AG08396 (cell line): ENCODE measurements at places on chromosomes 16 and 17.
A peak's percentile ranks its signal among the peaks of the same experiment; 100 is the strongest.

DNA sequence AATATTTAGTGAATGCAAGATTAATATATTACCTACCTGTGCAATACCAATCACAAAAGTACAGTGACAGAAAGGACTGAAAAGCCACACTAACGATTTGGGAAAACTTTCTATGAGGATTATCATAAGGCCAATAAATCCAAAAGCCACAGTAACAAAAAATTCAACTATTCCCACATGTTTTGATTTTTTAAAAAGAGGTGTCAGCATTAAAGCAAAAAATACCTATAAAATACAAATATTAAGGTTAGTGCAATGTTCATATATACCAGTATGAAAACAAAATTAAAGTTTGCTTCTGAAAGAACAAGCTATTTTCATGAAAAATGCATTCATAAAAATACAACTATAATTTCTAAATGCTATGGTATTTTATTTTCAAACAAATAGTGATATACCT is 24.3 kb downstream of the ABCA5 start:
- DNase-seq: no peak

DNA sequence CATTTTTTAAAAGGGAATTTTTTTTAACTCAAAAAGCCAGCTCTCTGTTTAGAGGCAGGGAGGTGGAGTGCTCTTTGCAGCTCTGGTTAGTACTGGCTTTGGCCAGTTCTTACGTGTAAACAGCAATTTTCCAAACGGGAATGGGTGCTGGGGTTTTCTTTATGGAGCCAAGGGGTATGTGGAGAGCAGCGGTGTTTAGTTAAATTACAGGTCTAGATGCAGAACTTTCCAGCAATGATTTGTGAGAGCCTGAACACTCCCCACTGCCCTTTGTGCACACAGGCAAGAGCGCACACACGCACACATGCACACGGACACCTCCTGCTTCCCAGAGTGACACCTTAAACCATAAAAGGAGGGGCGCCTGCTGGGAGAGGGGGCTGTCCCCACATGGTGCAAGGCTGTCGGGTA is 140.2 kb downstream of the MSI2 start:
- DNase-seq: no peak

DNA sequence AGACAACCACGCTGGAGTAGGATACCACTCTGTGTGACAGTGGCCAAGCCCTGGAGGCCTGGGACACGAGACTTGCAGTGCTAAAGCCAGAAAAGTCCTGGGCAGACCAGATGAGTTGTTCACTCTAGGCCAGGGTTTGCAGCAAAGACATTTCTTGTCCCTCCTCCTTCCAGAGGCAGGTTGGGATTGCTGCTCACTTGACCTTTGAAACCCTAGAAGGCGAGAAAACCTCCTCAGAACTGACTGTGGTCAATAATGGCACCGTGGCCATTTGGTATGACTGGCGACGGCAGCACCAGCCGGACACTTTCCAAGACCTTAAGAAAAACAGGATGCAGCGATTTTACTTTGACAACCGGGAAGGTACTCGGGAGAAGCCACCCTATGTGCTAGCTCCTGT is 9.8 kb upstream of the EPN3 start:
- DNase-seq: no peak

DNA sequence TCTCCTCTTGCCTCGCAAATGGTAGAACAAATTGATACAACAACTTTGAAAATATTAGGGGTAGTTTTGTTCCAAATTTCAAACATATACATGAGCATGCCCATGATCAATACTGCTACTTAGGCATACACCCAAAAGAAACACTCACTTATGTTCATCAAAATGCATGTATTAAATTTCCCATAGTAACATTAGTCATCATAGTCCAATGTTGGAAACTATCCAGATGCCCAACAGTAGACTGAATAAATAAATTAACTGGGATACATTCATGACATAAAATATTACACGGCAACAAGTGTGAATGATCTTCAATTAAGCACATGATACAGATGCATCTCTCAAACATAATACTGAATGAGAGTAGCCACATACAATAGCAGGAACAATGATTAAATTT is 391.6 kb downstream of the CDH11 start:
- DNase-seq: no peak

- no peak for DNase-seq
Observed at GRCh38 chr17:57666201-57666870, 78.8 kb downstream of the CCDC182 start.

- DNase-seq: peak; percentile 36
Observed at GRCh38 chr17:64781014-64781756, 119.1 kb upstream of the SMURF2 start.

DNA sequence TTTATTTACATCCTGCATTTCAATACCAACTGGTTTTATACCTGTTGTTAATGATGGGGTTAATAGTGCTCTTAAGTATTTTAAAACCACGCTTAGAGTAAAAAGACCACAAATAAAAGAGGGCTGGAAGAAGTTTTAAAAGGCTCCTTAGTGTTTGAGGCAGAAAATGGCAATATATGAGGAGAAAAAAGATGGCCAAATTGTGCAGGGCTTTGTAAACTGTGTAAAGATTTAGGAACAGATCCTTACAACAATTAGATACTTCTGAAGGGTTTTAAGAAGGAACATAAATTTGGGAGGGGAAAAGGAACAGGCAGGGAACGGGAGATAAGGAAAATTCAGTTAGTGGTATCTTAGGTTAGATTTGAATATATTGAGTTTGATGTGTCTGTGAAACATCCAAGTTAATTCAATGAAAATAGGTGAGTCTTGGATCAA is 12.7 kb downstream of the CDC27 start:
- no peak for DNase-seq

DNA sequence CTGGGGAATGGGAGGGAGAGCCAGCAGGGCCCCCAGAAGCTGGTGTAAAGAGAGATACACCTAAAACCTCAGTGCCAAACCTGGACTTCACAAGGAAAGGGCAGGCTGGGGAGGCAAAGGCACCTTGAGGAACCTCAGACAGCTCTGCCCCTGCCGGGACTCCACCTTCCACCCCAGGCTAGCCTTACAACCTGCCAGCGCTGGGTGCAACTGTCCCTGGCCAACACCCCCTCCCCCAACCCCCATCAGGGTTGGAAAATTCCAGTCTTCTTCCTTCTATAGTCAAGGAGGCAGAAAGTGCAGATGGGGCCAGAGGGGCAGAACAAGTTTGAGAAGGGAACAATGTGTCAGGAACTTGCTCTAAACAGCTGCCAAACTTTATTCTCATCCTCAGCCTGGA is 2.2 kb downstream of the YBX2 start:
- no peak for DNase-seq

- DNase-seq: no peak
Observed at GRCh38 chr16:12588510-12588909, 215.2 kb downstream of the CPPED1 start.

DNA sequence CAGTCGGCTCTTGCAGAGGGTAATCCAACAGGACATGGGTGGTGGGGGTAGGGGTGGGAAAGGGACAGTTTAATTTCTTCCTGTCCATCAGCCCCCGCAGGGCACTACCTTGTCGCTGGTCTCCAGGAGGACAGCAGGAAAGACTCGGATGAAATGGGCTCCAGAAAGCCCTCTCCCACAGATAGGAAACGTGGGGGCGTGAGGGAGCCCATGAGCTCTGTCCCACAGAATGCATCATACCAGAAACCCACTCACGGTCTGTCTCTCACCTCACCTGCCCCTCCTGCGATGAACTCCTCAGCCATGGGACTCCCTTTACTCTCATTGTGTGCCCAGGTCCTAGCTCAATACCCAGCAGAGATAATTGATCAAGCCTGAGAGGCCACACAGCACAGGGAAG is 240.1 kb downstream of the GSG1L start:
- no peak for DNase-seq

- DNase-seq: no peak
Observed at GRCh38 chr16:13811834-13812233, 108.1 kb upstream of the ERCC4 start.

DNA sequence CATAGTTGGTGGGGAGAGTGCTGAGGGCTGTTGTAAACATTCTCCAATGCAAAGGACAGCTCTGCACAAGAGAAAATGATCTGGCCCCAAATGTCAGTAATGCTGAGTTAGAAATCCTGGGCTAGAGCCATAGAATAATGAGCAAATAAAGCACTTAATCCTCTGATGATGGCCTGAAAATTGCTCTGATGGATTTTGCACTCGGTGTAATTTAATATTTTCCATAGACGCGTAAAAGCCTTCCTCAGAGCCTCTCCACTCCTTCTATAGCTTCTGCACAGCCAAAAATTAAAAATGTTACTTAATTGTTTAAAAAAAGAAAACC is 23.7 kb downstream of the FAM20A start:
- no peak for DNase-seq

DNA sequence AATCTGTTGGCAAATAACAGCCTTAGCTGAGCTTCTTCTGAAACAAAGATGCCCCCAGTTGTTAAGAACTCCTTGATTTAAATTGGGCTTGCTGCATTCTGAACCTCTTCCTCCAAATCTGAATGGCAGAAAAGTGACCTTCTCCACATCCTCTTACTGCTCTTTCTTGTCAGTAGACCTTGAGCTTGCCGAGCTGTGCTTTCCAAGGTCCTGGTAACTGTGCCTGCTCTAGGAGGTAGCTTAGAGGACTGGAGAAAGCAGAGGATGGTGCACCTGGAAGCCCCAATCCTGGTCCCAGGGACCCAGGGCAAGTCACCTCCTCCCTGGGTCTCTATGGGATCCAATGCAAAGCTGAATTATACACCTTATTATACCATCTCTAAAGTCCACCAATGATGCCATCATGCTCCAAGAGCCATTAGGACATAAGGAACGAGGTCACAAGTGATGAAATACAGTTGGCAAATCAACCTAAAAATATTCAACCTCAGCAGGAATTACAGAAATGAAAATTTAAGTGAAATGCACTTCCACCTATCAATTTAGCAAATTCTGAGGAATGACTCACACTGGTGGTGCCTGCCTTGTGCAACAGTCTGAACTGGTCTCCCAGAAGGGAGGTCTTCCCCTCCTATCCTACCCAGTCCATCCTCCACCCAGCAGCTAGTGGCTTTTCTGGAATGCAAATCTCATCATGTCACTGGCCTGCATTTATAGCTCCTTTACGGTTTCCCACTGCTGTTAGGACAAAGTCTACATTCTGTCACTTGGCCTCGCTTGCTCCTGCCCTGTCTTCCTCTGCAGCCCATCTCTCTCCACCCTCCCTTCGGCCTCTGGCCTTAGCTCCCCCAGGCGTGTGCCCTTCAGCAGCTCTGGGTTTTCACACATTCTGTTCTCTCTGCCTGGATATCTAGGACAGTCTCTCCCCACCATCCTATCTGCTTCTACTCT is 36.6 kb downstream of the TOM1L2 start:
- peak; percentile 86 for DNase-seq

- DNase-seq: no peak
Observed at GRCh38 chr16:55662644-55663031, 6.8 kb downstream of the SLC6A2 start.

GRCh38 chr16:50079397-50080140 is 13.8 kb downstream of the HEATR3 start:
- no peak for DNase-seq

GRCh38 chr16:65377195-65377594 is 255.3 kb upstream of the CDH11 start:
- no peak for DNase-seq

DNA sequence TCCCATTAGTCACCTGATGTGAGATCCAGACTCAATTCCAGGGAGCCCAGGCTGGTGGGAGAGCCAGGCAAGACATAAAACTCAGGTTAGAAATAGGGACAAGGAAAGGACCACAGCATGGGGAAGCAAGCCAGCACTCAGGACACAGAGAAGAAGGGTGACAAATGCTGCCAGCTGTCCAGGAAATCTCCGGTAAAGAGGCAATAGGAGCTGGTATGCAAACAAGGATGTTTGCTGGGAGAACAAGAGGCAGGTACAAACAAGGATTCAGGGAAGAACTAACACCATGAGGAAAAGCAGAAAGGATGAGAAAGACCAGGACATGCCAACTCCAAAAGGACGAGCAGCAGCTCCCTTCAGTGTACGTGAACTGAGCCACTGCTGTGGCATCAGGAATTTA is 10.2 kb upstream of the TXNDC11 start:
- no peak for DNase-seq

DNA sequence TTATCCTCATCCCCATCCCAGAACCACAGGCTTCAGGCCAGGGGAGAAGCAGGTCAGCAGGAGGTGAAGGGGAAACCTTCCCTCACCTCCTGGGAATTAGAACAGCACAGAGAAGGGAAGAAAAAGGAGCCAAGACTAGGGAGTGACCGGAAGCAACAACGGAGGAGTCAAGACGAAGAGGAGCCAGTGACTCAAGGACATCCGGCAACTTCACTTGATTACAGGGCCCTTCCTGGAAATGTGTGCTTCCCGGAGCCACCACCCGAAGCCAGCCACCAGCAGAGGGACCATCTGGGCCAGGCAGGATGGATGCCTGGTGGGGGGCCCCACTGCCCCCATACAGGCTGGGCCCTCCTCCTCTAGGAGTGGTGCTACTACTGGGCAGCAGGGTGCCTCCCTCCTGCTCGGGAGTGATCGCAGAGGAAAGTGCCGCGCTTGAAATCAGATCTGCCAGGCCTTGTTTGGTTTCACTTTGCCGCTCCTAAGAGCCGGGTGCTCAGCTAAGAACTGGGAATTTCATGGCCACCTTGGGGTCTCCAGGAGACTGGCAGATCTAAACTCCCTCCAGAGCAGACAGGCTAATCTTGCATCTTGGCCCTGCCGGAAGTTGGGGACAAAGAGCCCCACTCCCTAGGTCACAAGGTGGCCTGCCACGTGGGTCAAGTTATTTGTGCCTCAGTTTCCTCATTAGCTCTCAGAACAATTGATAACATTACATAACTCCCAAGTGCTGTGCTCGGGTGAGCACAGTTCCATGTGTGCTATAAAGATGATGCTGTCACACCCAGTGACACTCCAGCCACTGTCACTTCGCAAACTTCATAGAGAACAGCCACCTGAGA is 6.6 kb downstream of the CDC42EP4 start:
- peak; percentile 72 for DNase-seq

DNA sequence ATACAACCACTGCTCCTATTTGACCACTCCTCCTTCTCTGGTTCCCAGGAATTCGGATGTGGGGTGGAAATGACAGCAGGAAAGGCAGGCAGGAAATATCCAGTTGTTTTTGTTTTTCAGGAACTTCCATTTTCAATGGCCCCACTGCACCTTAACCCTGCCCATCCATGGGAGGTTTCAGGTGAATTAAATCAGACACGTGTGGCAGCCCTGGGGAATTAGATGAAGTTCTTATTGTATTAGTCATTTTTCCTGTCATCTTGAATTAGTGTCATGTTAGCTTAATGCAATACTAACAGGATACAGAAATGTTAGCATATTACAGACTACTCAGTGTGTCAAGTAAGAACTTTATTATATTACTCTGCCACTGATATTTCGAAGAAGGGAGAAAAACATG is 146.4 kb downstream of the CHD9NB start:
- no peak for DNase-seq
